Anterior cingulate cortex (tissue), 58 donors: ENCODE measurements at places on chromosomes 6 and 20.

DNA sequence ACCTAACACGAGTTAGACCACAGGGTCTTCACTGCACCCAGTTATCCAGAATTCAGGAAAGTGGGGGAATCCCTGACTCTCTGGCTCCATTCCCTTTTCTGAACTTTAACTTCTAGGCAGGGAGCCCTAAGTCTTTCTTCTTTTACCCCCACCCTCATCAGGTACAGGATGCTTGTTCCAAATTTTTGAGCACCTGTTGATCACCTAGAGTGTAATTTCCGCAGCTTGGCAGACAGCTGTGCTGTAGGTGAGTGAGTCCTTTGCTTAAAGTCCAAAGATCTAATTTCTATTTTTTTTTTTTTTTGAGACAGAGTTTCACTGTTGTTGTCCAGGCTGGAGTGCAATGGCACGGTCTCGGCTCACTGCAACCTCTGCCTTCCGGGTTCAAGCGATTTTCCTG is 89.5 kb upstream of the AKIRIN2 start:
- DNase-seq = no peak

- DNase-seq = no peak
These were observed 101.2 kb downstream of the MYO6 start for GRCh38 chr6:75850026-75850833.

GRCh38 chr6:129901910-129902309 is 40.8 kb upstream of the TMEM244 start:
- no peak for DNase-seq

DNA sequence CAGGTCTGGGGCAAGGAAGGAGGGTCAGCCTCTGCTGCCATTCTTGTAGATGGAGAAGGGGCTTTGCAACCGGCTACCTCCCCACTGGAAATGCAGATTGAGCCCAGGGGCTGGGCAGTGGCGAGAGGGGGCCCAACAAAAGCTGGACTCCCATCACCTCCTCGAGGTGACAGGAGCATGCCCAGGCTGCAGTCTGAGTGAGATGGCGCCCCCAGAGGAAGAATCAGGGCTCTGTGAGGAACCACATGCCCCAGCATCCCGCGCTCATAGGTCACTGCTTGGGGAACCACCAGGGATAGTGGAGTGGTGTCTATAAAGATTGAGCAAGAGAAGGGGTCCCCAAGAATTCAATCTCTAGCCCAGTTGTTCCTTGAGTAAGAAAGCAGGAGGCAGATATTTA is 31.6 kb upstream of the NEDD9 start:
- DNase-seq = no peak

DNA sequence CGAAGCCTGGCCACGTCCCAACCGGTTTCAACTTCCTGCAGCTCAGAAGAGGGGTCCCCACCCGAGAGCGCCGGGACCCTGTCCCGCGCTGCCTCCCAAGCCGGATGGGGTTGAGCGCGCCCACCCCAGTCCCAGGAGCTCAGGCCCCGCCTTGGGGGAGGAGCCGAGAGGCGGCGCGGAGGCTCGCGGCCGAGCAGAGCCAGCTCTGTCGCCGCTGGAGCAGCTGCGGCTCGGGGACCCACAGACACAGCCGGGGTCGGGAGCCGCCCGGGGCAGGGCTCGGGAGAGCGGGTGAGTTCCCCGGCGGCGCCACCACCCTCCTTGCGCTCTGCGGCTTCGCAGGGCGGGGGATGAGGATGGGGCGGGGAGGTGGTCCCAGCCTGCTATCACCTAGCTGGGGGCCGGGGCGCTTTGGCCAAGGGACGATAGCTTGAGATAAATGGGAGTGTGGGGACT is at the start of gene PPP1R16B:
Gene PPP1R16B, plus strand, starts transcription at position 196 of the 456 bp plus-strand sequence. CDS start 30,229 bp downstream, outside the sequence.
- peak; percentile 70 for DNase-seq

DNA sequence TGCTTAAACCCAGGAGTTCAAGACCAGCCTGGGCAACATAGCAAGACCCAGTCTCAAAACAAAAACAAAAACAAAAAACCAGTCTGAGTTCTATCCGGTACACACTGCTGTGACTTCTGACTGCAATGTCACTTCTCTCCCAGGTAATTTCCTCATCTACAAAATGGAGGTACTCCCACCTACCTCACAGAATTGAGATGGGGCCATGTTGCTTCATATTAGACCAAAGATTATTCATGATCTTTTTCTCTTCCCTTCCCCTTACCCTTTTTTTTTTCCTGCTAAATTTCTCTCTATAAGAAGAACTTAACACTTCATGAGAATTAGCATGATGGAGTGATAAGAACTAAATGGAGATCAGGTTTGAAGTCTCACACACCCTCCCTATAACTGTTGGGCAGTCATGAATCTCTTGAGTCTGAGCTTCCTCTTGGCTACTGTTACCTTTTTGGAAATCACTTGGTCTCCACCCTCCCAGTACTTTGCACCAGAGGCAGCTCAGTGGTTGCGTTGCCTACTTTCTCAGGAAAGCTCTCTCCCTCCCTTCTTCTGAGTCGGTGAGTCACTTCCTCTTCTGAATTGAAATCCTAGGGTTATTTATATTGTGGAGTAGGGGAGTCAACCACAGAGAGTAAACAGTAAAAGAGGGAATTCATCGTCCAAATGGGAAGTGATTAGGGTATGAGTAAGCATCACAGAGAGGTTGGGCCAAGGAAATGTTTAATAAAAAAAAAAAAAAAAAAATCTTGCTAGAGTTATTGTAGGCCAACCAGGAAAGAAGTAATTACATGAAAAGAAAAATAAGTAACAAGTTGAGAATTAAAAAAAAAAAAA is 59.9 kb upstream of the MAP7 start:
- DNase-seq = no peak

DNA sequence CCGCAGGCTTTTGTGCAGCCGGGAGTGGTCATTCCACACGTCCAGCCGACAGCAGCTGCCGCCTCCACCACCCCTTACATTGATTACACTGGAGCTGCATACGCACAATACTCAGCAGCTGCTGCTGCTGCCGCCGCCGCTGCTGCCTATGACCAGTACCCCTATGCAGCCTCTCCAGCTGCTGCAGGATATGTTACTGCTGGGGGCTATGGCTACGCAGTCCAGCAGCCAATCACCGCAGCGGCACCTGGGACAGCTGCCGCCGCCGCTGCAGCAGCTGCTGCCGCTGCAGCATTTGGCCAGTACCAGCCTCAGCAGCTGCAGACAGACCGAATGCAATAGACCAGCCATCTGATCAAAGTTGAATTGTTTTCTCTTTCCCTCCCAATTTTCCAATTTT is 10.6 kb downstream of the RBM24 start:
- no peak for DNase-seq

- DNase-seq = no peak
These were observed 53.4 kb downstream of the EPM2A start for GRCh38 chr6:145681965-145682364.

DNA sequence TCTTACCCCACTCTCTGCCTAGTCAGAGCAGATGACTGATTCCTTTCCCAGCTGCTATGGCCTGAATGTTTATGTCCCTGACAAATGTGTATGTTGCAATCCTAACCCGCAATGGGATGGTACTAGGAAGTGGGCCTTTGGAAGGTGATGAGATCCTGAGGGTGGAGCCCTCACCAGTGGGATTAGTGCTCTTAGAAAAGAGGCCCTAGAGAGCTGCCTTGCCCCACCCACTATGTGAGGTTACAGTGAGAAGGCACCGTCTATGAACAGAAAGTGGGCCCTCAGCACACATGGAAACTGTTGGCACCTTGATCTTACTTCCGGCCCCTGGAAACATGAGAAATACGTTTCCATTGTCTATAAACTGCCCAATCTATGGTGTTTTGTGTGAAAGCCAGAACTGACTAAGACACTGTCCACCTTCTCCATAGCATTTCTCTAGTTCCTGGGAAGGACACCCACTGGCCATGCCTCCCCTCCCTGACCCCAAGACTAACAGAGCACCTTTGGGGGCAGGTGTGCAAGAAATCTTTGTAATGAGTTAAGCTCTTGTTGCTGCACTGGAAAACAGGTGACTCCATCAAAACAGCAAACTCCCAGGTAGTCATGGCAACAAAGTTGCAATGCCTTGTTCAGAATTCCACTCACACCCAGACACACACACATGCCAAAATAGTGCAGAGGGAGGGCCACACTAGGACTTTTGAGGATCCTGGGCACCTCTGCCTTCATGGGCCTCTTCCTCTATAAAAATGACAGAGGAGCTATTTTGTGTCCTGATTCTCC is 16.2 kb downstream of the GABRR2 start:
- DNase-seq = no peak

- no peak for DNase-seq
These were observed 32.6 kb downstream of the NTSR1 start for GRCh38 chr20:62741191-62741691.

DNA sequence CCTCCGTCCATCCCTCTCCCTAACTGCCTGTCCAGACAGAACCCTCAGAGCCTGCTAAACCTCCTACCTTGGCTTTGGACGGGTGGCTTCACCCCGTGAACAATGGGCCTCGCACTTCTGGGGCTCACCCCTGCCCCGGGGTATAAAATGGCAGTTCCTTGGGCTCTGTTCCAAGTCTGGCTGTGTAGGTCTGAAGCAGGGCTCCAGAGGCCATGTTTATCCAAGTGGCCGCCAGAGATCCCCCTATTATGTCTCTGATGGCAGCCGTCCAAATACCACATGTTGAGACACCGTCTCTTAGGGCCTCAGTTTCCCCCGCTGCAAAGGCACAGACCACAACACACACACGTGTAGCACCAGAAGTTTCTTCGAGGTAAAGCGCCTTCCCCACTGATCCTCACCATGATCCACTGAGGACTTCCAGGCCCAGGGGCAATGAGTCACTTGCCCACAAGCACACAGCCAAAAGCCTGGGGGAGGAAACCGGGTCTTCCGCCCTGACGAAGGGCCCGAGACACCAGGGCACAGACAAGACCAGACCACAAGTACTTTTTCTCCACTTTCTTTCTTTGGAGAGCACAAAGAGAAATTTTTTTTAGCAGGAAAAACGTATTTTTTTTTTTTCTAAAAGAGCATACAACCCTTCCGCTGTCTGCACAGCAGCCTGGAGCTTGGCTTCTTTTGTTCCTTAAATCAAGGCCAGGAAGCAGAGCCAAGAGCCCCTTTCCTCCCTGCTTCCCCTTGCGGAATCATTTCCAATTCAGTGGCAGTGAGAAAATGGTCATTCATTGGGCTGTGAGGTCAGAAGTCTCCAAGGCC is 11.8 kb downstream of the CPNE5 start:
- peak; percentile 56 for DNase-seq

GRCh38 chr6:36139431-36139830 is 9.1 kb downstream of the MAPK13 start:
- no peak for DNase-seq

- no peak for DNase-seq
These were observed 160.4 kb downstream of the ZFP64 start for GRCh38 chr20:52031206-52031562.

- no peak for DNase-seq
These were observed 63.6 kb upstream of the GATA5 start for GRCh38 chr20:62539198-62540045.

- DNase-seq = no peak
These were observed 48.3 kb downstream of the PPP1R16B start for GRCh38 chr20:38853759-38854158.

GRCh38 chr6:168438783-168439520 is 2.0 kb upstream of the SMOC2 start:
- DNase-seq = no peak

DNA sequence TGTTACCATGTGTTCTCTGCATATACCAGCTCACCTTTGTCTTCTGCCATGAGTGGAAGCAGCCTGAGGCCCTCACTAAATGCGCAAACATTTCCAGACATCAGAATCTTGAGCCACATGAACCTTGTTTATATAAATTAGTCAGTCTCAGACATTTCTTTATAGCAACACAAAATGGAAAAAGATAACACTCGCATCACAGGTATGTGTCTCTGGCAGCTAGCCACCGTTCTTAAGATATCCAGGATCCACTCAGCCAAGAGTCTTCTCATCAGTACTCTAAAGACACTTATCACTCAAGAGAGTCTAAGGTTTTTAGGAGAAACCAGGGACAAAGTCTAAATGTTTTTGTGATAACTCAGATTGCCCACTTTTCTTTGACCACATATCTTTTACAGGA is 43.1 kb upstream of the HLA-A start:
- DNase-seq = no peak

- no peak for DNase-seq
These were observed 2.6 kb upstream of the GPSM3 start for GRCh38 chr6:32194825-32195651.
